ENCODE measurements at places on chromosomes 2 and 18.

DNA sequence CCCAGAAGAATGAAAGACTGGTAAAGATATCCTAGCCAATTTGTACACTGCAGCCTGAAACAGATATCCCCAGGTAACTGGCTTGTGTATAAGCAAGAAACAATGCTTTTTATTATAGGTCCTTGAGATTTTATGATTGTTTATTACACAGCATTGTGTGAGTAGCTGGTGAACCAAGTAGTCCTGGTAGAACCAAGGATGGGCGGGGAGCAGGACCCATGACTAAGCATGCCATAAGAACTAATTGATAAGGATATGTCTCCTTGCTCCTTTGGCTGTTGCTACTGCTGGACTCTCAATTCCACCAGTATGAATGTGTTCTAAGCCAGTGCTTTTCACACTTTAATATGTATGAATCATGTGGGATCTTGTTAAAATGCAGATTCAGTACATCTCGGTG lies 12.3 kb upstream of the ALMS1 start:
- no peak for DNase-seq

DNA sequence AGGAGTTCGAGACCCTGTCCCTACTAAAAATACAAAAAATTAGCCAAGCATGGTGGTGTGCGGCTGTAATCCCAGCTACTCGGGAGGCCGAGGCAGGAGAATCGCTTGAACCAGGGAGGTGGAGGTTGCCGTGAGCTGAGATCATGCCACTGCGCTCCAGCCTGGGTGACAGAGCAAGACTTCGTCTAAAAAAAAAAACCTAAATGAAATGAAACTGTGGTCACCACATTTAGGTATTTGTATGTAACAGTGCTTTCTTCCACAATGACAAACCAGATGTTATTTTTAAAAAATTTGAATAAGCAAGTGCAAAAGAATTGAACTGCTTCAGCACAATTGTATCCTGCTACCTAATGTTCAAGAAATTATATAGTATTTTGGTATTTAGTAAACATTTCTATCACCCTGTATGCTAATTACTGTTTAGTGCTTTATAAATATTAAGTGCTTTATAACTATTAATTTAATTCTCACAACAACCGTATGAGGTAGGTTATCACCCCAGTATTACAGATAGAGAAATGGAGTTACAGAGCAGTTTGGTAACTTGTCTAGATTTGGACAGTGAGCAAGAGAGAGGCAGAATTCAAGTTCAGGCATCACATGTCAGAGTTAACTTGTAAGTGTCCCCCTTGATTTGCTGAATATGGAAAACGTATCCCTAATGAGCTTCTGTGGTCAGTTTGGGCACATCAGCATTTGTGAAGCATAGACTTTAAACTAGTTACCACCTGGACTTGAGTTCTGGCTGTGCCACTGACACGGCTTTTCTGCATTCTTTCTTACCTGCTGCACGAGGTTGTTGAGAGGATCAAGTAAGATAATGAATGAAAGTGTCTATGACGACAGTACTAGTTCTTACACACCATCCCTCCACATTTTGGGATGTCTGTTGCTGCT lies 14.4 kb downstream of the PHLPP1 start:
- no peak for DNase-seq

DNA sequence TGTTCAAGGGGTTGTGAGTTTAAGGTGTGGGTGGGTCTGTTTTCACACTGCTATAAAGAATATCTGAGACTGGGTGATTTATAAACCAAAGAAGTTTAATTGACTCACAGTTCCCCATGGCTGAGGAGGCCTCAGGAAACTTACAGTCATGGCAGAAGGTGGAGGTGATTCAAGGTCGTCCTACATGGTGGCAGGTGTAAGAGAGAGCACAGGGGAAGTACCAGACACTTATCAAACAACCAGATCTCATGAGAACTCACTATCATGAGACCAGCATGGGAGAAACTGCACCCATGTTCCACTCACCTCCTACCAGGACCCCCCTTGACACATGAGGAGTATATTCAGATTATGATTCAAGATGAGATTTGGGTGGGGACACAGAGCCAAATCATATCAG lies 38.0 kb downstream of the RHBDD1 start:
- DNase-seq: no peak

DNA sequence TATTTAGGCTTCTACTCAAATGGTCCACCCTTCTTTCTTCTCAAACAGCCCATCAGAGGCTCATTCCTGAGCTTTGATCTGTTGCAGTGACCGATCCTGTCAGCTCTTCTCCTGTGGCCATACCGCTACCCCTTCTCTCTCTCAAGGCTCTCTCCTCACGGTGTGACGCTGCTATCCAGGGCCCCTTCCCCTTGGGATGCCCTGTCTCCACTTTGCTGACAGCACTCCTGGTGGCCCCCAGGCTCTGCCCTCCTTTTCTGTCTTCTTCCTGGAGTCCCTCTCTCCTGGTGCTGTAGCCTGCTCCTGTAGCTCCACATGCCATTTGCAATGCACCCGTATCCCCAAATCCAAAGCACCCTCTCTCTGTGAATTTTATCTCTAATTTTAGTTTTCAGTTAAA lies 45.4 kb upstream of the CTAGE1 start:
- DNase-seq: no peak

DNA sequence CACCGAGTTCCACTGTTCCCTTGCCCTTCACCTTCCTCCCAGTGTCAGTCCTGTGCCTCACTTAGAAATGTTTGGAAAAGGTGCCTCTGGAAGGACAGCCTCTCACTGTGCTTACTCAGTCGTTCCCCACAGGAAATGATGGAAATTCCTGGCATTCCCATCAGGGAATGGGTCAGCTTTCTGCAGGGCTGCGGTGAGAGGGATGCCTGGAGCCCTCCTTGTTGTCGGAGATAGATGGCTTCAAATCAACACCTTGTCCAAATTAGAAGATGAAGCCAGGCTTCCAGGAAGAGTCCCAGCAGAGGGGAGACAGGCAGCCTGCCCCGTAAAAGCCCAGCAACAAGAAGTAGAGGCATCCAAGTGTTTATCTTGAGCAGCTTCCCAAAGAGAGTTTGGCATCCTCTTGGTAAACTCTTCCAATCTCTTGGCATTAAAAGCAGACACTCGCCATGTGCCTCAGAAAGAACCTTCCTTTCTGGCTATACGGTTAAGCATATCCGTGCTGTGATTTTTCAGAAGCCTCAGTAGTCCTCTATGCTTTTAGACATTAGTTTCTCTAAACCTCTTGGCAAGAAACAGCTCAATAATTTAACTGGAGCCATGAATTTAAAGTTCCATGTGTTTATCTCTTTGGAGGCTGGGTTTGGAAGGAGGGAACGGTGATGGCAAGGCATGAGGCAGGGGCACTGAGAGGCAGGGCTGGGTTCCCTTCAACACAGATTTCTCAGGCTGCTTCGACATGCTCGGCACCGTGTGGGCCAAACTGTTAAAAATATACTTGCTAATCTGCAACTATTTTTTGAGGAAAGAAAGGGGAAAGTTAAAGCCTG lies 25.1 kb downstream of the COLEC12 start:
- DNase-seq: no peak

DNA sequence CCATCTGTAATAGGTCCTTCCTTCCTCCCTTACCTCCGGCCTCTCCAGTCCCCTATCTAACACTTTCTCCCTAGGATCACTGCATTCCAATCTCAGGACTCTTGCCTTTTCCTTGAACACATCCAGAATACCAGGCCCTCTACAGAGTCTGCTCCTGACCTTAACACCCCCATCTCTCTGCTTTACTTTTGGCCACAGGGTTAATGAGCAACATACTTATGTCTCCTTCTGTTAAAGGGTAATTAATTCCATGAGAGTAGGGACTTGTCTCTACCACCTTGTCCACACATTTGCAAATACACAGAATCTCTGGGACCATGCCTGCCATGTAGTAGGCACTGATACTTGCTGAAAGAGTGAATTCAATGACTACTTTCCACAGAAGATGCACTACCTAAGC lies 94.9 kb downstream of the COBLL1 start:
- no peak for DNase-seq

- DNase-seq: no peak
Measured at GRCh38 chr2:182426082-182426917, 536 bp downstream of the PDE1A start.

DNA sequence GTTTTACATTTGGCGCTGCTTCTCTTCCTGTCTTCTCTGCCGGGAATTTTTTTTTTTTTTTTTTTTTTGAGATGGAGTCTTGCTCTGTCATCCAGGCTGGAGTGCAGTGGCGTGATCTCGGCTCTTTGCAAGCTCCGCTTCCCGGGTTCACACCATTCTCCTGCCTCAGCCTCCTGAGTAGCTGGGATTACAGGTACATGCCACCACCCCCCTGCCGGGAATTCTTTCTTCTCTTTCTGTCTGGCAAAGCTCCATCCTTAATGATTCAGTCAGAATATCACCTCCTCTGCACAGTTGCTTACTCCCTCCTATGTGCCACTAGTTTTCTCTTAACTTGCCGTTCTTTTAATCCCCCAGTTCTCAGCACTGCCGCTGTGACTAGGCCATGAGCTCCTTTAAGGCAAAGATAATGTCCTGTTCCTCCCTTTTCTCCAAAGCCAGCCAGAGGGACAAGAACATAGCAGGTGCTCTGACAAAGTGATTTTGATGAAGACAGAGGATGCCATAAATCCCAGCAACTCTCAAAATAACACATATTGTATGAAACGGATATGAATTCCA lies 112.1 kb upstream of the LRATD1 start:
- DNase-seq: no peak

DNA sequence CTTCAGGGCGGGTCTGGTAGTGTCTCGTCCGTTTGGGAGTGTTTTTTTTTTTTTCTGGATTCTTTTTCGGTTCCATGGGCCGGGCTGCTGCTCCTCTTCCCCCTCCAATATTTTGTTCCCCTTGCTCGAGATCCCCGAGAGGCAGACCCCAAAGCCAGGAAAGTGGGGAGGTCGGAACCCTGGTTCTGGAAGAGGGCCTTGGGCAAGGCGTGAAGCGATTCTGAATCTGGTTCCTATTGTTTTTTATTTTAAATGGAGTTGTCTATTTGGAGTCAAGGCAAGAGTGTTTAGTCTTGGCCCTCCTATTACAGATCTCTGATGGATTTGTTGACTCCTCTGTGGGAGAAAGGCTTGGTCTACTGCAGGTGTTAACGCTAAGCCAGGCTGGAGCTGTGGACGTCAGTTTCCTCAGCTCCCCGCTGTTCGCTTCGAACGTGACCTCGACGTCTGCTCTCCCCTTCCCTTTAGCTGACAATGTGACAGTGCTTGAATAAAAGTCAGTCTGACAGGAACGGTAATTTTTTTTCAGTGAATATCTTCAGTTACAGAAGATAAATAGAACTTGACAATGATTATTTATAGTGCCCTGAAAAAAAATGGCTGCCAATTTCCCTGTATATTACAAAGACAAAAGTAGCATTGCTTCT lies 683 bp upstream of the DNAJC27 start:
- DNase-seq: no peak

DNA sequence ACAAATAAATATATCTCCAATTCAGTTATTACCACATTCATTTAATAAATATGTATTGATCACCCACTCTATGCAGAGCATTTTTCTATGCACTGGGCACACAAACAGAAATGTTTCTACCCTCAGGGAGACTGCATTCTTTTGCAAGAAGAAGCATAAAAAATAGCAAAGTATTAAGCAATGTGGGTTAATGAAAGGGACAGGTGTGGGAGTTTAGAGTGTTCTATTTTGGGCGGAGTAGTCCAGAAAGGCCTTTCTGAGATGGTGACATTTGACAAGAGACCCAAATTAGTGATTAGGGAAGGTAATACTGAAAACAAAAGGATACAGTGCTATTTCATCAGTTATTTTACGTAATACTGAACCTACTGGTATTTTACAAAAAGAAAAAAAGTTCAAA lies 394.3 kb upstream of the CHST9 start:
- no peak for DNase-seq

GRCh38 chr2:212064318-212064717 lies 474.3 kb downstream of the ERBB4 start:
- no peak for DNase-seq

GRCh38 chr2:151560289-151560688 lies 150.6 kb downstream of the RIF1 start:
- no peak for DNase-seq

- DNase-seq: no peak
Measured at GRCh38 chr2:61420991-61421544, 49.8 kb downstream of the USP34 start.

- DNase-seq: no peak
Measured at GRCh38 chr2:233189025-233189424, 62.4 kb upstream of the ATG16L1 start.

- no peak for DNase-seq
Measured at GRCh38 chr2:150630587-150631235, 143.2 kb upstream of the RND3 start.

DNA sequence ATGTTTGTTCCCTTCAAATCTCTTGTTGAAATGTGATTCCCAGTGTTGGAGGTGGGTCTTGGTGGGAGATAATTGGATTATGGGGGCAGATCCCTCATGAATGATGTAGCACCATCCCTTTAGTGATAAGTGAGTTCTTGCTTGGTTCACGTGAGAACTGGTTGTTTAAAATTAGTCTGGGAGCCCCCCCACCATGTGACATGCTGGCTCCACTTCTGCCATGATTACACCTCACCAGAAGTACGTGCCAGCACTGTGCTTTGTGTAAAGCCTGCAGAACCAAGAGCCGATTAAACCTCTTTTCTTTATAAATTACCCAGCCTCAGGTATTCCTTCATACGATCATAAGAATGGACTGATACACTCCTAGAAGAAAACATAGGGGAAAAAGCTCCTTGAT lies 10.1 kb downstream of the ABI2 start:
- DNase-seq: no peak

GRCh38 chr18:59015531-59016152 lies 124.0 kb upstream of the SEC11C start:
- no peak for DNase-seq

- no peak for DNase-seq
Measured at GRCh38 chr2:6866275-6866671, 566 bp upstream of the CMPK2 start.

DNA sequence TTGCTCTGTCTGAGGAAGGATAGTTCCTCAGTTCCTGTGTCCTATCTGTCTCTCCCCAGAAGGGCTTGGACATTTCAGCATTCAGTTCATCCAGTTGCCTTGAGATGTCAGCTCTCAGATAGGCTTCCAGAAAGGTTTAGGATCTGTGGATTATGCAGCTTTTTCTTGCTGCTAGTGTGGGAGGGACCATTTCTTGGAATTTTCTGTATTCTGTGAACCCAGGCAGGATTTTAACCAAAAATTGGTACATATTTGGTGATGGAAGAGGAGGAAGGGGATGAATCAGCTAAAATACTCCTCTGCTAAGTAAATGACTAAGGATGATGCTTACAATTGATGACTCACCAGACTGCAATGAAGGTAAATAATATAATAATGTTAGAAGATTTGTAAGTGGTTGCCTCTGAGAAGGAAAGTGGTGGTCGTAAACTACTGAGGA lies 58.6 kb upstream of the DOCK10 start:
- no peak for DNase-seq

All from esophagus squamous epithelium (tissue), 5 donors.